Activated CD4-positive, alpha-beta memory T cell treated with anti-CD3 and anti-CD28 coated beads, Interleukin-2, amount 10 ng/mL, durations not matched to agents 7 days and 5 days (primary cell): ENCODE measurements at places on chromosomes 1 and 21.

GRCh38 chr1:22641906-22642636, 1.4 kb upstream of the C1QC start:
- DNase-seq = peak; percentile 71

GRCh38 chr1:155966135-155966534, 12.2 kb downstream of the ARHGEF2 start:
- no peak for DNase-seq

- DNase-seq = no peak
Observed at GRCh38 chr1:181102841-181103240, 14.3 kb downstream of the IER5 start.

DNA sequence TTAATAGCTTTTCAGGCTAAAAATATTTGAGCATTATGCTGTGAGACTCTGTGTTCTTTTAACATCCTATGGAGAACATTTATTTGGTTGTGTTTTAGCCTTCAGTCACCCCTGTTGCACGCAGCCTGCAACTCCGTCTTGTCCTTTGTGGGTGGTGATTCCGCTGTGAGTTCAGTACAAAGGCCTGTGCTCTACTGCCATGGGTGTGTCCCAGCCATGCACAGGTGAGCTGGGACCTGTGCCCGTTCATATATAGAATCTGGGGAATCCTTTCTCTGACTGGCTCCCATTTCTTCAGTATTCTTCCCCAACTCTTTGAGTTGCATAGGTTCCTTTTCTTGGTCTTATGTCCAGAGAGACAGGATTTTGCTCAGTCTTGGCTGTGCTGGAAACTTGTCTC, 61.4 kb downstream of the ACTL8 start:
- no peak for DNase-seq

DNA sequence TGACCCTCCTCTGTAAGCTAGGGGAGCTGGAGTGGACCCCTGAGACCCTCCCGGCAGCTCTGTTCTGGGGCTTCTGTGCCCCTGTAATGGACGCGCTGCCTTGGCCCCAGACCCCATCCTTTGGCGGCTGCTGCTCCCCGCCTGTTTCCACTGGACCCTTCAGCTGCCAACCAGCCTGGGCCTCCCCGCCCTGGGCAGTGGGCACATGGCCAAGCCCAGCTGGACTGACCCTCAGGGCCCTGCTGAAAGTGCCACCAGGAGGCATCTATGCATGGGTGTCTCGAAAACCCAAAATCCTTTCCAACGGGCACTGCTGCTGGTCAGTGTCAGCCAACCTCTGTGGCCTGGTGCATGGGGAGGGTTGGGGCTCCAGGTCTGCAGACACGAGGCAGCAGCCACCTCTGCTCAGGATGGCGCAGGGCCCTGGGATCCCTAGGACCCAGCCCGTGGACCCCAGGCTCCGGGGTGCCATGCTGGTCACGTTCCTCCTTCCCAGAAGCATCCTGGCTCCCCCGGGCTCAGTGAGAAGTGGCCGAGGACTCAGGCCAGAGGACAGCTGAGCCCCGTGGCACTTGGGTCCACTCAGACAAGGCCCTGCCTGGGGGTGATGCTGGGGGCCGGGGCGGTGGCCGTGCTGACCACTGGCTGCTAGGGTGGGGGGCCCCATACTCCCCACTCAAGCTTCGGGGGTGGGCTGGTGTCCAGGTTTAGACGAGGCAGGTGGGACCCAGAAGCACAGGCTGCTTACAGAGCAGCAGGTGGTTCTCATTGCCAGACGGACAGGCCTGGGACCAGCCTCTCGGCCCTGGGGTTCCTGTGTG, 46.9 kb downstream of the SLX9 start:
- no peak for DNase-seq

GRCh38 chr1:57164584-57164983, 198.8 kb upstream of the C8B start:
- DNase-seq = no peak

GRCh38 chr1:157113631-157114030, 14.0 kb upstream of the ETV3L start:
- no peak for DNase-seq

GRCh38 chr1:203491664-203492063, 2.3 kb upstream of the OPTC start:
- DNase-seq = no peak

DNA sequence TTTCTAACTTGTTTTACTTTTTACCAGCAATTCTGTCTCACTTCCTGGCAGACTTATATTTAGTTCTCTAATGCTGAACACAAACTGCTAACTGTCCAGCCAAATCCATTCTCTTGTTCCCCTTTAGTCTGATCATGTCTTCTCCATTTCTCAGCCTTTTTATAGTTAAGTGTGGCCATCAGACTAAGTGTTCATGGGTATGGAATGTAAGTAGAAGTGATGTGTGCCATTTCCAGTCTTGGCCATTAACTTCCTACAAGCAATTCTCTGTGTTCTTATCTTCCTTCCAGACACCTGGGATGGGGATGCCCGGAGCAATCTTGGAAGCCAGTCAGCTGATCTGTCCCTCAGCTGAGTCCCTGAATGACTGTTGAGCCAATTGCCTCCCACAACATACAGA, 165.8 kb downstream of the ST6GALNAC3 start:
- DNase-seq = no peak

- no peak for DNase-seq
Observed at GRCh38 chr1:35210321-35211119, 17.6 kb upstream of the SFPQ start.

DNA sequence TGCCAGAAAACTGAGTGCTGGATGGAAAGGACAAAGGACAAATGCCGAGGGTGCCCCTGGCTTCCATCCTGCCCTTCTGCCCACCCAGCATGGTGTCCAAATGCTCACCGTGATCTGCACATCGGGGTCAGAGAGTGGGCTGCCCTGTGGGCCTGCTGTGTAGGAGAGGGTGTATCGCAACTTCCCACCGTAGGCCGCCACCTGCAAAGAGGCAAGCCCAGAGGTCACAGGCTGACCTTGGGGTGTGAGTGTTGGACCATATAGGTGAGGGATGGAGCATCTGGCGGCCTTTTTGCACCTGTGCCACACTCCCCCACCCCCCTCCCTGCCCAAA, 53.5 kb downstream of the LDLRAD2 start:
- DNase-seq = no peak

GRCh38 chr1:66374148-66374547, 159.8 kb upstream of the SGIP1 start:
- no peak for DNase-seq

- DNase-seq = no peak
Observed at GRCh38 chr1:78472851-78473496, 17.8 kb upstream of the PTGFR start.

- peak; percentile 9 for DNase-seq
Observed at GRCh38 chr1:117634631-117635030, 28.8 kb downstream of the TENT5C start.

- no peak for DNase-seq
Observed at GRCh38 chr1:1567152-1567875, 7.3 kb downstream of the SSU72 start.

GRCh38 chr1:207959141-207959825, 48.4 kb upstream of the CD34 start:
- DNase-seq = no peak

GRCh38 chr1:15001317-15001915, 152.1 kb upstream of the TMEM51 start:
- no peak for DNase-seq

- no peak for DNase-seq
Observed at GRCh38 chr1:44267438-44267837, 54.2 kb downstream of the DMAP1 start.
